ENCODE measurements at places on chromosomes 6 and 20.

- DNase-seq = no peak
Observed at GRCh38 chr20:1450926-1451491, 15.6 kb downstream of the NSFL1C start.

DNA sequence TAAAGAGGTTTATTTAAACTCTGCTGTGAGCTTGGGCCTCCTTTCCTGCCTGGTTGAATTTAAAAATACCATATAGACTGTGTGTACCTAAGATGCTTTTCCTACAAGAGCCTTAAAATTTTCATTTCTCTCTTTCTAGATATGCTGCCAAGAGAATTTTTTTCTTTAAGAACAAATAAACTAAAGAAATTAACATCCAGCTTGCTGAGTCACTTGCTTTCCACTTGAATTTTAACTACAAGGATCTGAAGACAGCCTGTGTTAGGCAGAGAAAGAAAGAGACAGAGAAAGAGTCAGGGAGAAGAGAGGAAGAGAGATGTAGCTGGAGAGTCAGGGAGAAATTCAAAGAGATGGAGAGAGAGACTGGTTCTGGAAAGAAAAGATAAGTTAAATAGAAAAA is 18.3 kb upstream of the SNAP25 start:
- no peak for DNase-seq

DNA sequence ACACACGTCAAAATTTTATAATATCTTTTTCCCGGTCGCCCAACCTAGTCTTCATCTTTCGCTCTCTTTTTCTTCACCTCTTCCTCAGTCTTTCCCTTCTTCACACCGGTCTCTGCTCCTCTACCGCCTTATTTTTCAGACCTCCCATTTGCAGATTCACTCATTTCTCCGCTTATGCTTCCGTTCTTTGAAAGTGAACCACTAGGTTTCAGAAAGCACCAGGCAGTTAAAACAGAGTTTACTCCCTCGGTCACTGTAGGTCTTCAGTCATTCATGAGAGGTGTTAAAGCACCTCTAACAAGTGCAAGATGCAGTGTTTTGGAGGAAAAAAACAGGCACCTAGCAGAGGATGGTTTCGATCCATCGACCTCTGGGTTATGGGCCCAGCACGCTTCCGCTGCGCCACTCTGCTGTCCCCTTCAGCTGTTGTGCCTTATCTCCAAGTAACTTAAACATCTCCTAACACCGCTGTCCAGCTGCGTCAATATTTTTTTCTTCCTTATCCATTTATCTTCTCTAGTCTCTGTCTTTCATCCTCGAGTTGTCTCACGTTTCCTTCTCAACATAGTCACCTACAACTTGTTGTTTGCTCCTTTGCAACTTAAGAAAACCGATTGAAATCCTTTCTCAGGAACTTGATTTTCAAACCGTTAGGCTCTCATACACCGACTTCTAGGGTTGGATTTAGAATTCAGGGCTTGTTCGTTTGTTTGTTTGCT is 119.7 kb upstream of the ZNF184 start:
- DNase-seq = peak; percentile 41

GRCh38 chr6:170049641-170050561 is 241.0 kb downstream of the DLL1 start:
- DNase-seq = peak; percentile 56

- DNase-seq = no peak
Observed at GRCh38 chr6:151240791-151241642, 1.2 kb downstream of the AKAP12 start.

GRCh38 chr6:38391206-38391605 is 248.5 kb downstream of the BTBD9 start:
- no peak for DNase-seq

DNA sequence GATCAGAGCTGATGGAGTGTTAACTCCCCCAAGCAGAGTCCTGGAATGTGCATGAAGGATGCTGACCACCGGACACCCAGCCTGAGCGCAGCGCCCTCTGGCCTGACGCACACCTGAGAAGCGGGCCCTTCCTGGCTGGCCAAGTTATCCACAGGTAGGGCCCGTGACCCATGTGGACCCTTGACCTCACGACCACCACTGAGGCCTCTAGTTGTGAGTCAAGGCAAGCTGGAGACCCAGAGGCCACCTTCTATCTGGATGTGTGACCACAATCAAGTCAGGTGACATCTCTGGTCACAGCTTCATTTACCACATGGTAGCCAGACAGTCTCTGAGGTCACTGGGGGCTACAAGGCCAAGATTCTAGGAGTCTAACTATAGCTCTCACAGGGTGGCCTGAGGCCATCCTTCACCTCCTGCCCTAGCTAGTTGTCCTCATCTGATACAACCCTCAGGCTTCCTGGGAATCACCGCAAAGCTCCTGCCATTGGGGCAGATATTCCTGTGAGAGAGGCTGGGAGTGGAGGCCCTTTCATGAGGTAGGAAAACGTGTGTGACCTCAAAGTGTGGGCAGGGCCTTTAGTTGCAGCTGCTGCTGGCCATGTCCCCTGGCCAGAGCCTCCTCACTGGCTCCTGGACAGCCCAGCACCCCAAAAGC is 53.1 kb downstream of the DSTN start:
- DNase-seq = no peak

GRCh38 chr6:95917034-95917433 is 98.7 kb upstream of the FUT9 start:
- DNase-seq = no peak

DNA sequence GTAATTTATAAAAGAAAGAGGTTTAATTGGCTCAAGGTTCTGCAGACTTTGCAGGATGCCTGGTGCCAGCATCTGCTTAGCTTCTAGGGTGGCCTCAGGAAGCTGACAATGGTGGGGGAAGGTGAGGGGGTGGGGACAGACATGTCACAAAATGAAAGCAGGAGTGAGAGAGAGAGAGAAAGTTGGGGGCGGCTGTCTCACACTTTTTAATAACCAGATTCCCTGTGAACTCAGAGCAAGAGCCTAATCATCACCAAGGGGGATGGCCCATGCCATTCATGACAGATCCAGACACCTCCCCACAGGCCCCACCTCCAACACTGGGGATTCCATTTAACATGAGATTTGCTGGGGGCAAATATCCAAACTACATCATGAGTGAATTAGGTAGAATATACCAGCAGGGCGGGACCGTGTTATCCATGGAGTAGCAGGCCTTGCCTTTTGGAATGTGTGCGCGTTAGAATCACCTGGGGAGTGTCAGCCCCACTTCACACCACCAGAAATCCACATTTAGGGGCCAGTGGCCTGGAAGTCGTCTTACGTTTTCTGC is 258.8 kb downstream of the CDH4 start:
- DNase-seq = no peak

- DNase-seq = no peak
Observed at GRCh38 chr20:8414586-8415274, 282.7 kb downstream of the PLCB1 start.

GRCh38 chr6:167858086-167858591 is 31.4 kb downstream of the AFDN start:
- no peak for DNase-seq

GRCh38 chr20:16423311-16424212 is 149.7 kb downstream of the KIF16B start:
- DNase-seq = no peak

DNA sequence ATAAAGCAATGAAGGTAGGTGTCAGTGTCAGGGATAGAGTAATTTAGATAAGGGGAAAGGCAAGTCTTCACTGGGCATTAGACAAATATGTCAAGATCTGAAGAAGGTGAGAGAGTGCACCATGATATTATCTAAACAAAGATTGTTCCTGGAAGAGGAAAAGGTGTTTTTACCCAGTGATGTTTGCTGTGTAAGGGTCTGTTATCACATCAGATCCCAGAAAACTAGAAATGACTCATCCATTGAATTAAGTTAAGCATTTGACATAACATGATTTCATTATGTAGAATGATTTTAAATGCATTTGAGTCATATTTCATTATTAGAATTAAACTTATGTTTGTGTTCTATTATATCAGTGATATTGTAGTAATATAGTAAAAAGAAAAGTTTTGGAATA is 1279.5 kb upstream of the CITED2 start:
- no peak for DNase-seq

GRCh38 chr6:127073222-127073621 is 45.2 kb upstream of the RSPO3 start:
- DNase-seq = no peak

DNA sequence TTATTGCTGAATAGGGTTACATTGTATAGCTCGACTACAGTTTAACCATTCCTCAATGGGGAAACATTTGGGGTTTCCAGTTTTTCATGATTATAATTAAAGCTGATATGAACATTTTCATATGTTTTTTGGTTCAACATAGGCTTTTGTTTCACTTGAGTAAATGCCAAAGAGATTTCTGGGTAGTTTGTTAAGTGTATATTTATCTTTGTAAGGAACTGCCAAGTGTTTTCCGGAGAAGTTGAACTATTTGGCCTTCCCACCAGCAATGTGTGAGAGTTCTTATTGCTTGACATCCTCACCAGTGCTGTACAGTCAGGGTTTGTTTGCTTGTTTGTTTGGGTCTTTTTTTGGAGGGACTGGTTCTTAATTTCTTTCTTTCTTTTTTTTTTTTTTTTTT is 83.7 kb upstream of the RALY start:
- DNase-seq = no peak

GRCh38 chr20:1831096-1831495 is 64.1 kb upstream of the SIRPA start:
- no peak for DNase-seq

GRCh38 chr6:34340906-34341480 is 51.5 kb downstream of the NUDT3 start:
- DNase-seq = no peak

- DNase-seq = no peak
Observed at GRCh38 chr20:43446361-43446879, 11.3 kb upstream of the SRSF6 start.

DNA sequence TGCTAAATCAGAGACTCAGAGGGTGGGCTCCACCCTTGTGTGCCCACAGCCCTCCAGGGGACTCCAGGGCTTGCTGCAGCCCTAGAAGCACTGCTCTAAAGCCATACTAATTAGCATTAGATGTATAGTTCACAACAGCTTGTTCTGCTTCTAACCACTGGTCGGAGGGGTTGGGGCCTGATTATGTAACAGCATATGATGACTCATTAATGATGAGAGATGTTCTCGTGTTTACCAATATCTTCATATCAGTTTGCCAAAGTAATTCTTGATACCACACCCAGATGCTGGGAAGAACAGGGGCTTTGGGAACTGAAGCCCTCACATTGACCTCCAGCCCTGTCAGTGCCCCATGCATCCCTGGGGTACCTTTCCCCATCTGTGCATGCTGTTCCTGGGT is 104.1 kb upstream of the FOXA2 start:
- DNase-seq = no peak

DNA sequence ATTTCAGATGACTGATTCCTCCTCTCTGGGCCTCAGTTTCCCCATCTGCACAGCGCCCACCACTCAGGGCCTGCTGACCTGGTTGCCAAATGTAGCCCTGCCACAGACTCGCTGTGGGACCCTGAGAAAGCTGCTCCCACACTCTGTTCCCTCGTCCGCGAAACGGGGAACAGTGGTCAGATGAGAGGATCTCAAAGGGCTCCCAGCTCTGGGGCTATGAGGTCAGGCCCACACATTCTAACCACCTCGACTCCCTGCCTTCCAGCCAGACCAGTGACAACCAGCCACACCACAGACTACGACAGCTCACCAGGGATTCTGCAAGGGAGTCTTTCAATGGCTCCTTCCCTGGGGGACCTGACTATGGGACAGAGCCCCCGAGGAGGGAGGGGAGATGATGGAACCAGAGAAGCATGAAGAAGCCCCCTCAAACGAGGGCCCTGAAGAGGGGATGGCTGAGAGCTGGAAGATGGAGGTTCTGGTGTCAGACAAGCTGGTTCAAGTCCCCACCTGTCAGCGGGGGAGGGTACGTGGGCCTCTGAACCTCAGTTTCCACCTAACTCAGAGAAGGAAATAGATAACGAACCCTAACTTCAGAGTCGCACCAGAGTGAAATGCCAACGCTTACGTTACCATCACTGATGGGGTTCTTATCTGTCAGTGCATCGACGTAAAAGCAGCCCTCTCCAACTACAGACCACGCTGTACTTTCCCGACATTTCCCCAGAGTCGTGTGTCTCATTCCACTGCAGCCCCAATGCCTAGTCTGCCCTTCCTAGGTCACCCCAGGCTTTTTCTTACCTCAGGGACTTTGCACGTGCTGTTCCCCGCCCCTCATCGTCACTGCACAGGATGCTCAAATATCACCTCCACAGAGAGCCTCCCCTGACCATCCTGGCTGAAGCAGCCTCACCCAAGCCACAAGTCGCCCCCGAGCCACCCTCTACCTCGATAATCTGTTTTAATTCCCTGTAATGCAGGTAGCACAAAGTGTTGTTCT is 60.5 kb downstream of the PREX1 start:
- DNase-seq = peak; percentile 25

DNA sequence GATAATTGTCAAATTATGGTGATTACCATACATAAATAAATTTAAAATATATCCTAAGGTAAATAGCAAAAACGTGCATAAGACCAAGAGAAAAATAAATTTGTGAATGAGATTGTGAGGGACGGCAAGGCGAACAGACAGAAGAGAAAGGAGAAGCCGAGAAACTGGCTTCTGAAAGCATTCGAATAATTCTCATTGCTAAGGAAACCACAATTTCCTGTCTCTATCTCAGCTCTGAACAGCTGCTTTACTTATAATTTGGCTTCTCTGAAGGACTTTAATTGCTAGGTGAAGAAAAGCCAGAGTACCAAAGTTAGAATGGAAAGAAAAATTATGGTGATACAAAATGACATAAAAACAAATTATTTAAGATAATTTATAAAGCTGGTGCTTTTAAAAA is 79.0 kb upstream of the RGS17 start:
- no peak for DNase-seq

GRCh38 chr20:45647441-45648050 is 16.5 kb upstream of the WFDC9 start:
- DNase-seq = no peak

DNA sequence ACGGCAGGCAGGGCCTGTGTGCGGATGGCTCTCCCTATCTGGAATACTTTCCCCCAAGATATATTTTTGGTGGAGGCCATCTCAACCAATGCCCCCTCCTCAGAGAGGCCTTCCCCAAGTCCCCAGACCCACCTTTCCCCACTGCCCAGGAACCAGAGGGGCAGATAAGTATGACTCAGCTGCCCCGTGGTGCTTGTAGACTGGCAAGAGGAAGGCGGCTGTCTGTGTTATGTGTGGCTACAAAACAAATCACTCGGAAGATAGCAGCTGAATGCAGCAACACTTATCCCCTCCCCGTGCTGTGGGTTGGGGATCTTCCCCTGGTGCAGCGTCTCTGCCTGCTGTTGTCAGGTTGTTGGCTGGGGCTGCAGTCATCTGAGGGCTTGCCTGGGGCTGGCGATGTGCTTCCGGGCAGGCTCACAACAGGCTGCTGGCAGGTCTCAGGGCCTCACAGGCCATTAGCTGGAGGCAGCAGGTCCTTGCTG is 7.1 kb downstream of the NPEPL1 start:
- DNase-seq = no peak

- no peak for DNase-seq
Observed at GRCh38 chr20:16173044-16173443, 400.2 kb downstream of the KIF16B start.

DNA sequence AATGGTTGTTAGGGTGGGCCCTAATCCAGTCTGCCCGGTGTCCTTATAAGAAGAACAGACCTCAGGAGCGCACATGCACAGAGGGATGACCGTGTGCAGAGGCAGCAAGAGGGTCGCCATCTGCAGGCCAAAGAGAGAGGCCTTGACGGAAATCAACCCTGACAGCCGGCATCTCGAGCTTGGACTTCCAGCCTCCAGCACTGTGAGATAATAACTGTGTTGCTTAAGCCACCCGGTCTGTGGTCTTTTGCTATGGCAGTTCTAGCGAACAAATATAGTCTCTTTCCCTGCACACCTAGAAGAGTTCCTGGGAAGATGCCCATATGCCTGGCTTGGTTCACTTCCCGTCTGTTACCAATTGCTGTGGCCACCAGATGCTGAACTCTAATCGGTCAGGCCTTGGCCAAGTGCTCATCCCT is 35.3 kb upstream of the PTGIS start:
- DNase-seq = no peak
